ENCODE measurements at places on chromosomes 3 and 15. TPM values are rescaled to one million over a fixed set of nuclear protein-coding genes. Genes with fewer than 3 reads are reported as not detected.

The GRK7 gene
- not detected for polyA plus RNA-seq

The LCTL gene
- polyA plus RNA-seq = 0.13 TPM

GRCh38 chr3:100503448-100503847 is 11.0 kb downstream of the TMEM45A start:
- DNase-seq = no peak

The NMB gene
- 1.6 TPM for polyA plus RNA-seq

The INKA1 gene
- polyA plus RNA-seq = 7.4 TPM

DNA sequence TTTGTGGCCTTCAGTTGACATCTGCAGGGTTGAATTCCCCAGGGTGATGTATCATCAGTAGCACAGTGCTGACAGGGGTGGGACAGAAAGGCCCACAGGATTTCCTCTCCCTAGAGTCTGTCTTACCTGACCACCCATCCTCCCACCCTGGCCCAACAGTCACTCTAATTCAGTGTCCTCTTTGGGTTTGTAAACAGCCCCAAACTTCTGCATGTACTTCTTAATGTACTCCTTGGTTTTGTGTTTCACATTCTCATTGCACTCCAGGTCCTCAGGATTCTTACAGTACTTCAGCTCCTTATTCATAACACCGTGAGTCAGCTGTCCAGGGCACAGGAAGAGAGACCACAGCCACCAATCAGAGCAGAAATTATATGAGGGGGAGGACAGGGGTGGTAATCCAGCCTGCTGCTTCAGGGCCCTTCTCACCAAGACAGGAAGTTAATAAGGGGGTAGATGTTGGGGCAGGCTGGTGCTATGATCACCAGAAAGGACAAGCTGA is 37.5 kb downstream of the NBEAL2 start:
- DNase-seq = no peak
